ENCODE measurements at places on chromosomes 1 and 21.

- H3K36me3 ChIP-seq, result no peaks in the 10 kb centered on the region
- no peak for DNase-seq
- peaks cover 4% of the 10 kb centered on the region for H3K4me1 ChIP-seq
- H3K4me3 ChIP-seq, result no peak overlapping the region
- no peaks in the 10 kb centered on the region for H3K27me3 ChIP-seq
Measured at GRCh38 chr1:183962903-183963302, 74.6 kb downstream of the COLGALT2 start.

GRCh38 chr21:45098867-45099266, 24.5 kb downstream of the ADARB1 start:
- no peaks in the 10 kb centered on the region for H3K4me1 ChIP-seq
- no peaks in the 10 kb centered on the region for H3K27me3 ChIP-seq
- no peaks in the 10 kb centered on the region for H3K36me3 ChIP-seq
- no peak overlapping the region for H3K27ac ChIP-seq

- no peak overlapping the region for H3K4me3 ChIP-seq
- H3K4me1 ChIP-seq, result peaks cover 9% of the 10 kb centered on the region
- H3K36me3 ChIP-seq, result no peaks in the 10 kb centered on the region
- no peak overlapping the region for H3K27ac ChIP-seq
Measured at GRCh38 chr1:67818725-67819301, 14.5 kb downstream of the GNG12 start.

- H3K36me3 ChIP-seq, result no peaks in the 10 kb centered on the region
- H3K27ac ChIP-seq, result no peak overlapping the region
- peaks cover 16% of the 10 kb centered on the region for H3K4me1 ChIP-seq
- H3K27me3 ChIP-seq, result no peaks in the 10 kb centered on the region
- no peak overlapping the region for H3K4me3 ChIP-seq
Measured at GRCh38 chr1:230983811-230984210, 4.9 kb downstream of the ARV1 start.

GRCh38 chr21:42461185-42461520, 34.9 kb downstream of the RSPH1 start:
- no peaks in the 10 kb centered on the region for H3K36me3 ChIP-seq
- H3K4me3 ChIP-seq, result no peak overlapping the region
- no peak for DNase-seq
- H3K4me1 ChIP-seq, result peaks cover 9% of the 10 kb centered on the region
- H3K27me3 ChIP-seq, result no peaks in the 10 kb centered on the region

DNA sequence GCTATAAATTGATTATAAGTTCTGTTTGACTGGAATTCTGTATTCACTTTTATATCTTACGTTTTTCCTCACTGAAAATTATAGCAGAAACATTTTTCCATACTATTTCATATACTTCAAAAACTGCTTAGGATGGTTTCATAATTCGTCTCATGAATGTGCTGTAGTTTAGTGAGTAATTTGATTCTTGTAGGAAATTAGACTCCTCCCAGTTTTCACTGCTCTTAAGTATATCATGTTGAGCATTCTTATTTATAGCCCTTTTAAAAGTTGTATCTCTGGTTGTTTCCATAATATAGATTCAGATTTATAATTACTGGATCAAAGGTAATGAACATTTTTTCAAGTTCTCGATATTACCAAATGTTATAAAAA, 250.6 kb downstream of the FMN2 start:
- no peak overlapping the region for H3K4me3 ChIP-seq
- no peaks in the 10 kb centered on the region for H3K27me3 ChIP-seq
- H3K27ac ChIP-seq, result no peak overlapping the region
- H3K4me1 ChIP-seq, result peaks cover 5% of the 10 kb centered on the region
- DNase-seq, result no peak

DNA sequence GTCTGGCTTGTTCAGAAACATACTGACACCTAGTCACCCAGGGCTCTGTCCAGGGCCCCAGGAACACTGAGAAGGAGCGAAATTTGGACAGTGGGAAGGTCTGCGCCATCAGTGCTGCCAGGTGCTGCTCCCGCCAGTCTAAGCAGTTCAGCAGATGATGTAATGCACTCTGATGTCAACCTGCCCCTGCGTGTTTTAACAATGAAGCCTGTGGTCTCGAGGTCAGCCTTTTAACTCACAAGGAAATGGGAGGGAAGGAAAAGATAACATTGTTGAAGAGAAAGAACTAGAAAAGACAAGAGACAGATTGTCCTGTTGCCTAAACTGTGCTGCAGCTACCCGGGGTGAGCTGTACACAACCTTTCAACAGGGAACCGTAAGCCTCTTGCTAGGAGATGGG, 126.6 kb upstream of the IFFO2 start:
- no peak for DNase-seq
- no peak overlapping the region for H3K27ac ChIP-seq
- H3K36me3 ChIP-seq, result no peaks in the 10 kb centered on the region
- H3K27me3 ChIP-seq, result no peaks in the 10 kb centered on the region
- no peak overlapping the region for H3K4me3 ChIP-seq

- no peak overlapping the region for H3K27ac ChIP-seq
- H3K36me3 ChIP-seq, result no peaks in the 10 kb centered on the region
- no peaks in the 10 kb centered on the region for H3K4me1 ChIP-seq
- H3K4me3 ChIP-seq, result no peak overlapping the region
- DNase-seq, result no peak
- H3K27me3 ChIP-seq, result no peaks in the 10 kb centered on the region
Measured at GRCh38 chr1:14340002-14340785, 258.3 kb upstream of the KAZN start.

DNA sequence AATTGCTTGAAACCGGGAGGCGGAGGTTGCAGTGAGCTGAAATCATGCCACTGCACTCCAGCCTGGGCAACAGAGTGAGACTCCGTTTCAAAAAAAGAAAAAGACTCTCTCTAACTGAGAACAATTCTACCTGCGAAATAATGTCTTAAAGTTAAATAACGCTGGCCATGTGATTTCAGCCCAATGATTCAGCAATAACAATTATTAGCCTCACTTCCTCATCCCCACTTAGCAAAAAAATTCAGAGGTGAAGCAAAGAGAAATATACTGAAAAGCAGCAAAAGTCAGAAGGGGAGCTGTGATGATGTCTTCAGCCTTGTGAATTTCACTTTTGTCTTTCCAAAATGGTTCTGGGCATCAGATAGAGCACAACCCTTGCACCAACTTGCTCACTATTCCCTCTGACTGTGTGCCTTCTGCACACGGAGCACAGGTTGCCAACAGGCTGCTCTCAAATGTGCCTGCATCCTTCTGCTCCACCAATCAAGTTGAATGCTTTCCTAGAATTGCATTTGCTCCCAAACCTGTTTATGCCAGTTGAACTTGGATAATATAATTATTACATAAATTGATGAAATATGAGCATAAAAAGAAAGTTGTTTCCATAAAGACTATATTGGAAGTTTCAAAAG, 79.8 kb upstream of the IPO9 start:
- H3K27me3 ChIP-seq, result no peaks in the 10 kb centered on the region
- no peak overlapping the region for H3K4me3 ChIP-seq
- peak overlapping the region; percentile 96 for H3K27ac ChIP-seq
- no peaks in the 10 kb centered on the region for H3K36me3 ChIP-seq

DNA sequence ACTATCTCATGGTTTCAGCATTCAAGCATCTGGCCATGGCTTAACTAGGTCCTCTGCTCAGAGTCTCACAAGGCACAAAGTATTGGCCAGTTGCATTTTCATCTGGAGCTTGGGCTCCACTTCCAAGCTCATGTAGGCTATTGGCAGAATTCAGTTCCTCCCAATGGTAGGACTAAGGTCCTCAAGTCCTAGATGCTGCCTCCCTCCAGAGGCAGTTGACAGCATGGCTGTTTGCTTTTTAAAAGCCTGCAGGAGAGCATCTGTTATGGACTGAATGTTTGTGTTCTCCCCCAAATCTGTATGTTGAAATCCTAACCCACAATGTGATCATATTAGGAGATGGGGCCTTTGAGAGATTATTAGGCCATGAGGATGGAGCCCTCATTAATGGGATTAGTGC, 38.0 kb upstream of the HLX start:
- H3K36me3 ChIP-seq, result no peaks in the 10 kb centered on the region
- peaks cover 14% of the 10 kb centered on the region for H3K4me1 ChIP-seq
- H3K27ac ChIP-seq, result no peak overlapping the region

DNA sequence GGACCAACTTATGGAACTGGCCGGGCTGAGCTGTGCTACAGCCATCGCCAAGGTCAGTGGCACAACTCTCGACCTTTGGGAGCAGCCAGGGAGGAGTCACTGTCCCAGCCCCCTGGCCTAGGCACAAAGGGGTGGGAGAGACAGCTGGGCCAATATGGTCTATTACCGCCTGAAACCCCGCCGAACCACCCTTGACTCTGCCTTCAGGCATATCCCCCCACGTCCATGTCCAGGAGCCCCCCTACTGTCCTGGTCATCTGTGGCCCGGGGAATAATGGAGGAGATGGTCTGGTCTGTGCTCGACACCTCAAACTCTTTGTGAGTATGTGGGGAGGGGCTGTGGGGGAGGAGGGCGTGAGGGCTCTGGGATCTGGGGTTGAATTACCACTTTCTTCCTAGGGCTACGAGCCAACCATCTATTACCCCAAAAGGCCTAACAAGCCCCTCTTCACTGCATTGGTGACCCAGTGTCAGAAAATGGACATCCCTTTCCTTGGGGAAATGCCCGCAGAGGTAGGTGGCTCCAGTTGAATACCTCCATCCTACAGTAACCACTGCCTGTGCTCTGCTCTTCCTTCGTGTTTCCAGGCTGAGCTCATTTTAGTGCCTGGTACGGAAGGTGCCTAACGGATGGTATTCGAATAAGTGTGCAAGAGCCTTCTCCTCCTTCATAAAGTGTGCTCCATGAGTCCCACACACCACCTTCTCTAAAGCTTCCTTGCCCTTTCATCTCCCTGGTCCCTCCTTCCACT, 758 bp downstream of the NAXE start:
- no peak for DNase-seq
- H3K4me1 ChIP-seq, result peaks cover 5% of the 10 kb centered on the region
- no peaks in the 10 kb centered on the region for H3K27me3 ChIP-seq

Data from neural progenitor cell (in vitro differentiated cells).